ENCODE measurements at places on chromosomes 11 and 22.

DNA sequence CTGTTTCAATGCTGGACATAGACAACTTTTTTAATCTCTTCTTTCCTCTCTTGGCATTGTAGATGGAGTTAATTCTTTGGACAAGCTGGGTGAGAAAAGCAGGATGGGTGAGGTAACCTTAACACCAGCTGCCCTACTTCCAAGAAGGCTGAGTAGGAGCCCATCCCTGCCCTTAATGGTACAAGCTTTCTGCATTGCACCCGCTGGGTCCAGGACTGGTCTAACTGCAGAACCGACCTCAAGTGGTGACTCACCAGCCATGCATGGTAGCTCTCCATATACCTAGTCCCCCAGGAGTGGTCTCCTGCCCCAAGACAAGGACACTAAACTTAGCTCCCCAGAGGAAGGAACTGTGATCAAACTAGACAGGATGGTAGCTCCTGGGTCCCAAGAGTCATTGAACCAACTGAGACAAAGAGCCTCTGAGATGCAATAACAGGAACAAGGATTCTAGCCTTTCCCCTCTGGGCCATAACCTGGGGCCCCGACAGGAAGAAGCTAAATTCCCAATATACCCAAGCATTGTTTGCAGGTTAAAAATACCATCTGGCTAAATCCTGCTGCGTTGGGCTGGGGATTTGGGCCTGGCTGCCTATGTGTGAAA, 32.1 kb downstream of the RPL27A start:
- no peak for DNase-seq

DNA sequence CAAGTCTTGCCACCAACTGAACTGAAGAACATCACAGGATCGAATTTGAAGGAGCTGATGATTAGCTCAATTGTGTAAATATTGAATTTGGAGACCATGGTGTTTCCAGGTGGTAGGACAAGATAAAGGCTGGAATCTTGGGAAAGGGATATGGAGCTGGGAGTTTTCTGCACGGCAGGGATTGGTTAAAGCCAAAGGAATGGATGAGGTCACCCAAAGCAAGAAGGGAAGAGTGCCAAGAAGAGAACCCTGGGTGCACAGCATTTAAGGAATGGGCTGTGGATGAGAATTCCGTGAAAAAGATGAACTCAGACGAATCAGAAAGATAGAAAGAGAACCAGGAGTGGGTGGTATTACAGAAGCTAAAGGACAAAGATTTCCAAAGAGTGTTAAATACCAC, 29.4 kb upstream of the RRAS2 start:
- no peak for DNase-seq

DNA sequence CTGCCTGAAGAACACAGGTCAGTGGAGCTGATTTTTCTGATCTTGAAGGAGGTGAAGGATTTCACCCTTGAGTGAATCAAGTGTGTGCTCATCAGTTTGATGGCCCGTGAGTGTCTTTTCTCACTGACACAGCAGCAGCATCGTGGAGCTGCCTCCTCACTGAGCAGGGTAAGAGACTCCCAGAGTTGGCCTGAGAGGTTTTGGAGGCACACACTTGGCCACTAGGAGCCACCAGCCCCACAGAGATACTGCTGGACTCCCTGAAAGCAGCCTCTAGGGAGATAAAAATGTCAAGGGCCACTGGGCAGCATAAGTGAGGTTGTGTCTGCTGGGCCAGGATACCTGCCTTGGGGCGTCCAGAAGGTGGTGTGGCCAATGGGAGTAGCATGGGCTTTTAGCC, 245.4 kb downstream of the GRIK4 start:
- no peak for DNase-seq

GRCh38 chr11:84247926-84248325, 961.8 kb upstream of the CCDC90B start:
- DNase-seq = no peak

GRCh38 chr11:62401811-62402210, 17.0 kb upstream of the SCGB1A1 start:
- DNase-seq = no peak

DNA sequence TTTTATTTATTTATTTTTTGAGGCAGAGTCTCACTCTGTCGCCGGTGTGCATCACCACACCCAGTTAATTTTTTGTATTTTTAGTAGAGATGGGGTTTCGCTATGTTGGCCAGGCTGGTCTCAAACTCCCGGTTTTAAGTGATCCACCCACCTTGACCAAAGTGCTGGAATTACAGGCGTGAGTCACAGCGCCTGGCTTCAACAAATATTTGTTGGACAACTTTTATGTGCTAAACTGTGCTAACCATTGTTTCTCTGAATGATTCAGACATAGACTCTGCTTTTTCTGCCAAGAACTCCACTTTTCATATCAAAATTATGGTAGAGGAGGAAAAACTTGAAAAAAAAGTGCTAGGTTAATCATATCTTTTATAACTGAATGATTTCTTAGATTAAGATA, 36.3 kb downstream of the MMP7 start:
- DNase-seq = no peak

DNA sequence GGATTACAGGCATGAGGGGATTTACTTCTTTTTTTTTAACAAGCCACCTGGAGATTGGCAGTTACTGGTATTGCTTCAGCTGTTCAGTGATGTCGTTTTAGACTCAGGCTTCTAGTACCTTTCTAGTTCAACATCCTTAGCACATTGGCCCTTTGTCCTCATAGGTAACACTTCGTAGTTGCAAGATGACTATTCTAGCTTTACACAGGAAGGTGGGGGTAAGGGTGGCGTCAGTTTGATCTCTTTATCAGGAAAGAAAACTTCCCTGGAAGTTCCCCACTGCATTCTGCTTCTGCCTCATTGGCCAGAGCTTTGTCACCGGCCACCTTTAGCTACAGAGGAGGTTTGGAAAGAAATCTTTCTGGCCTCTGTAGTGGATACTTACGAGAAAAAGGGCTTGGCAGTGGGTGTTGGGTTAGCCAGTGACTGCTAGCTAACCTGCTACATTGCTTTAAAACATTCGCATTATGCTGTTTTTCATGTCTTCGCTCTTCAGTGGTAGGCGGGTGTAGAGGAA, 40.7 kb downstream of the SFI1 start:
- no peak for DNase-seq

DNA sequence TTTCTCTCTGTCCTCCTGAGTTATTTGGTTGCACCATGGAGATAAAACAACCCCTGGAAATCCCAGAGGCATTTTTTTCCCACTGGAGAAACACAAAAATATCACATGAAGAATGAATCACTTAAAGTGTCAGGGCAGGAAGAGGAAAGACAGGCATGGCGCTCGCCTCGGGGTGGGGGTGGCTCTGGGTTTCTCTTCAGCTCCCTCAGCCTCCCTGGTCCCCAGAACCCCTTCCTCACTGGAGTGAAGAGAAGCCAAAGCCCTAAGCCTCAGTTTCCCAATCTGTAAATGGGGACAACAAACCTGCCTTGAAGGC, 938 bp downstream of the SHISAL1 start:
- DNase-seq = peak; percentile 6

DNA sequence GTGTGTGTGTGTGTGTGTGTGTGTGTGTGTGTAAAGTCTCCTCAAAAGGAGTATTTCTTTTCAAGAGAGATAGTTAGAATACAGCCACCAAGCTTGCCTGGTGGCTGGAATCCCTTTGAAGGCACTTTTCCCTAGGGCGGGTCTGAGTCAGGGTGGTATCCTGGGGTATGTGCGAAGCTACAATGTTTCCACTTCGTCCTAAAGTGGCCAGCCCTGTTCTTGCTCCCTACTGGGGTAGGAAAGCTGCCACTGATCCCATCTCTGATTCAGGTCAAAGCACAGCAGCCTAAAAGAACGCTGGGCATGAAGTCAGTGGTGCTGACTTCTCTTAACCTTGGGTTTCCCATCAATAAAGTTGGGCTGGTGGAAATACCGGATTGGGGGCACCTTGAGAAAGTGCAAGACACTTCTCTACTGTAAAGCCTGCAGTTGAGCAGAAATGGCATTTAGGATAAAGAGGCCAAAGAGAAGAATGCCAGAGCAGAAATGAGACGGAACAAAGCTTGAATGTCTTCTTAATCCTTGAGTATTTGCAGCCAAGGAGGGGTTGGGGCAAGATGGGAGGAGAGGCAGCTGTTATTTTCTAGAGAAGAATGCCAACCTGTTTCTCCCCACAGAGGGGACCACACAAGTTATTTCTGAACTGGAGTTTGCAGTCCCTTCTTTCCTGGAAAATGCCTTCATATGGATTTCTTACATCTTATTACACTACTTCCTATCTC, 35.3 kb downstream of the ZNRF3 start:
- DNase-seq = no peak

GRCh38 chr11:63369165-63369970, at the start of gene SLC22A9:
TSS of gene SLC22A9 (plus strand) at chr11:63369785. CDS start at chr11:63370057, 272 bp downstream.
- no peak for DNase-seq

- DNase-seq = no peak
Observed at GRCh38 chr22:44608597-44609399, 93.2 kb upstream of the PRR5 start.

GRCh38 chr11:69467646-69468045, 13.8 kb upstream of the LINC01488 start:
- no peak for DNase-seq

DNA sequence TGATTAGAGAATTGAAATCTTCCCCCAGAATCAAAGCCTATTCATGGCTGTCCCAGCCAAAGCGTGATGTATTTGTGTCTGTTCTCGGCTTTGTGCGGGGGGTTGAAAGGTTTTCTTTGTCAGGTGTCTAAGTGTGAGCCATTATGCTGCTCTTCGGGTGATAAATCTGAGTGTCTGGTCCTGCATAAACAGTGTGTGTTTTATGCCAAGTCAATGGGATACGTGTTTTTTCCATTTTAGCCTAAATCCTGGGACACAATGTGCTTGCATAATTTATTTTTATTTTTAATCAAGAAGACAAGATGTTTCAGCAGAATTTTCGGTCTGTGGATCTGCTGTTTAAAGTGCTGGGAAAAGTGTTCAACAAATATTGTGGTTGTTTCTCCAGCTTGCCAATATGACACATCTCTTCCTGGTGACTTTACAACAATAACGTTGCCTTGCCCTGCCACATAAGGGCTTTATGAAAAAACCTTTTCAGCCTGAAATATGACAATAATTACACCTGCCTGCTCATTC, 267.8 kb downstream of the TBC1D22A start:
- no peak for DNase-seq

DNA sequence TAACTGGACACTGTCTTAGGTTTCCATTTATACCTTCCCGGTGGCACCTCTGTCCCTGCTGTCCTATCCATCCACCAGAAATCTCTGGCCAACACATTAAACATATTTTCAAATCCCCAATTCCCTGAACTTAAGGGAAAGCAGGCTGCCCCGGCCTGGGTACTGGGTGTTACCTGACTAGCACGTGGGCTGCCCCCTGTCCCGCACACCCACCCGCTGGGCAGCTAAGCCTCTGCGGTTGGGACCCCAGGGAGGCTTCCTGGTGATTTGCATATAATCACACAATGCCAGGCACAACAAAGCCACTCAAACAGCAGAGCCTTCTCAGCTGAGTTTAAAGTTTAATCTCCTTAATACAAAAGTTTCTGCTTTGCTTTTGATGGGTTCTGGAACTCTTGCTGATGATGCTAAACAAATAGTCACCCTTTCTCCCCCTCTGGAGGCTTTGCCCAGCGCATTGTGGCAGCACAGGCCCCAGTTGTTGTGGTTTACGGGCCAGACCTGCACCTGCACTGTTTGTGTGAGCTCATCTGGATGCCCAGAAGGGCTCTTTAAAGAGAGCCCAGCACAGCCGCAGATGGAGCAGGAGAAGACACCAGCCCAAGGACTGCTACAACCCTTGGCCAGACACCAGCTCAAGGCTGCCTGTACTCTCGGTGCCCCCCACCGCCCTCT, 59.9 kb upstream of the POU2AF1 start:
- DNase-seq = no peak

DNA sequence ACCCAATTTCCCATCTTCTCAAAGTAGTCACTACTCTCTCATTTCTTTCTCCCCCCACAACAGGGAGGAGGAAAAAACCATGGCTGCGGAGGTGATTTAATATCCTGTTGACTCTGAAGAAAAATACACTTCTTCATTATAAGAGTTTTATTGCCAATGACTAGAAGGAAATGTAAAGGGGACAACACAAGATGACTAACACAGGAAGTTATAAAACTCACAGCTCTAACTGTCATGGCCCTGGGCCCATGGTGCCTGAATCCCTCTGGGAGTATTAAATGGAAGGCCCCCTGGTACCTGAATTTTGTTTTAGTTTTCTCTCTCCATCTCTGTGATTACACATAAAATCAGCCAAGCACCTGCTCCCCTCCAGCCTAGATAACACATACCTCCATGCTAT, 352.8 kb upstream of the FAT3 start:
- DNase-seq = no peak

DNA sequence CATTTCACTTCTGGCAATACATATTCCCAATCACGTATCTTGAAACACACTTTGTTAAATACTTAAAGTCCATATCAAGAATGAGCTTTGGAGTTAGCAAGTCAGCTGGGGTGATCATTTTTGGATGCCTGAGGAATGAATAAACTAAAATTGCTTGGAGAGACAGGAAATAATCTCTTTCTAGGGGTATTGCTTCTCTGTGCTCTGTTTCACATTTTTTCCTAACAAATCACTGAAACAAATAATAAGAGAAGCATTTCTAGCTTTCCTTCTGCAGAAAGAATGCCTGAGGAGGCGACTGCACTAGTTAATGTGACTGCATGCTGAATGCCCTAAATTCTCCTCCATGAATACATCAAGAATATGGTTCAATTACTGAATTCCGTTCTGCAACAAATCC, 541.4 kb upstream of the CCDC90B start:
- DNase-seq = no peak

DNA sequence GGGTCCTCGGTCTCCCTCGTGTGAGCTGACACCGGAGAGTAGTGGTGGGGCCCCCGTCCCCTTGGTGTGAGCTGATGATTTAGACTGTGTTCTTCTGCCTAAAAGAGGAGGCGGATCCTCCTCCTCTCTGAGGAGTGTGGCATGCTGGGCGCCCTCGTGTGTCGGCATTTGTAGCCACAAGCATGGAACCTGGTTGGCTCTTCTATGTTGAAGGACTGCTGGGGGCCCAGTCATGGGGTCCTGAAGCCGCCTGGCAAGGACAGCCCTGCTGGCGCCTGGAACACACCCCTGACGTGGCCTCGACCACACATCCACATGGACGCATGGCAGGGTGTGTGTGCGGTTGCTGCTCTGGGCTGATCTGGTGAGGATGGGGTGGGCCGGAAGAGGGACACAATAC, 50.2 kb downstream of the AP2A2 start:
- peak; percentile 37 for DNase-seq

DNA sequence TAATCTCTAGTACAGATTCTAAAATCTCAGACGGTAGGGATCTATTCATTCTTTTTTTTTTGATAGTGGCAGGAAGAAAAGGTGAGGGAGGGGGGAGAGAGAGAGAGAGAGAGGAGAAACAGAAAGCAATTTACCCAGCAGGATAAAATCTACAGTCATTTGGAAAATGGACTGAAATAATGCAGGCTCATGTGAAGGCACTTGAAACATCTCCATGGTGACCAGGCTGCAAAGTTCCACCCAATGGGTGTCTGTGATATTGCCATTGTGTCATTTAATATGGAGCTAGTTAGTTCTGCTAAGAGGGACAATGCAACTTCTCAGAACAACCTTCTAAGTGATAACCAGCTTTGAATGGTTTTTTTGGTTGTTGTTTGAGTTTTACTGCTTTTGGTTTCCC, 165.2 kb upstream of the RAG2 start:
- DNase-seq = no peak

GRCh38 chr11:6655790-6656583, at the start of gene DCHS1:
TSS of gene DCHS1 (minus strand) at chr11:6655809. CDS start at chr11:6641613, 14,196 bp downstream.
- no peak for DNase-seq
